ENCODE measurements at places on chromosomes 6 and 20.

- DNase-seq, result no peak
These were observed 19.5 kb upstream of the RPS10 start for GRCh38 chr6:34445313-34445860.

GRCh38 chr6:54188846-54189245 is 77.6 kb downstream of the MLIP start:
- no peak for DNase-seq

GRCh38 chr20:51111290-51111689 is 88.4 kb upstream of the KCNG1 start:
- DNase-seq, result no peak

DNA sequence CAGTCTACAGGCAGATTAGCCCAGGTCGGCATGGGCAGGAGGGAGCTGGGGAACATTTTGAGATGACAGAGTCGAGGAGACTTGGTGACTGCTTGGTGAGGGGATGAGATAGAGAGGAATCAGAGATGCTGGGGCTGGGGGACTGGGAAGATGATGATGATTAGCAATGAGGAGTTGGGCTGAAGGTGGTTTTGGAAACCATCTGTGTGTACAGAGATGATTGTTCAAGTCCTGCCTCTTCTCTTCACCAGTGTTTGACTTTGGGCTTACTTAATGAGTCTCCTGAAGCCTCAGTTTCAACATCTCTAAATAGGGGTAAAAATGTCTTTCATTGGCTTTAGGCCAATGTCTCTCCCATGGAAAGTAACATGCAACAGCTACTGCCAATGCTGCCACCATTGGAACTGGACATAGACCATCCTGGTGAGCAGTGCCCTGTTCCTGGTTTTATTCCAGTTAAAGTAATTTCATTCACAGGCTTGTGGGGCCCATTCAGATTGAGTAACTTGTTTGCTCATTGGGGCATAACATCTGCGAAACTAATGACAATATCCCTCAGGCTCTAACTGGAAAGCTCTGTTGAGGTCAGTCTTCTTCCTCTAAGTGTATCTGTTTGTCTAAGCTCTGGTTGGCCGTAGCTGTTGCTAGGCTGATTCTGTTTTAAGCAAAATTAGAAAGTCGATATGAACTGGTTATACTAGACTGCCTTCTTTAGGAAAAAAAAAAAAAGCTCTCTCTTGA is 99.1 kb downstream of the ARMC2 start:
- DNase-seq, result peak; percentile 67

DNA sequence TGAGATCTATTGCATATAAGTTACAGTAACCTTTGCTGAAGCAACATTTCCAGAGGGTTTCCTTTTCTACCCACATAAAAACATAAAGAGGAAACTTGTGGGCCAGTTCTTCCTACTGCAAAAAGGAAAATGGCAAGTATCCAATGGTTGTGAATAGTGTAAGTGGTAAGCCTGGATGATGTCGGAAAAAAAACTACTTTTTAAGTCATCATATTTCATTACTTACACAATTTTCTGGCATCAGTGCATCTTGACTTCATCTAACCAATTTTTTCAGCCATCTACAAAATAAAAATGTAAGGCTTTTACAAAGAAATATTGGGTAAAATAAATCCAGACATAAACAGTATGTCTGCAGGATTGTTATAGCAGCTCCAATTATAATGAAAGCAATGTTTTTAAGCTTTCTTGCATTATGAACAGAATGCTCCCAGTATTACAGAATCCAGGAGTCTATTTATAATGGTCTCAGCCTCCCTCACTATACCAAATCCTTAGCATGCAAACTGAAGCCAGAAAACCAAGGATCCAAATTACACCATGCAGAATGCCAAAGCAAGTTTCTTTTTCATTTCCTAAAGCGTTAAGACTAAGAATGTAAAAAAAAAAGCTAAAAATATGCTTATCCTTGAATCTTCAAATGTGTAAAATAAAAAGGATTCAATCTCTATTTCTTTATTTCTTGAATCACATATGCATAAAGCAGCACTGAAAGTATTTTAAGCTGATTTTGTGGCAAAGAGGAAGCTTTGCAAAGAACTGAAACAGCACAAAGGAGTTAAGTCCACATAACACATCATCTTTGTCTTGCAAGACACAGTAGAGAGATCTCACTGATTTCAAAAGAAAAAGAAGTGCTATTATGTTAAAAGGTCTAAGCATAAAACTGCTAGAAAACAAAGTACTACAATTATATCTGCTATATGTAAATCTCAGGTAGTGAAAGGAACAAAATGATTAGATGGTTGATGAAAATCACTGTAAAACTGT is 126.8 kb upstream of the HMGCLL1 start:
- DNase-seq, result no peak

GRCh38 chr20:44070139-44070900 is 116.7 kb downstream of the JPH2 start:
- DNase-seq, result no peak

GRCh38 chr6:48959251-48960060 is 503.6 kb downstream of the MMUT start:
- DNase-seq, result no peak

DNA sequence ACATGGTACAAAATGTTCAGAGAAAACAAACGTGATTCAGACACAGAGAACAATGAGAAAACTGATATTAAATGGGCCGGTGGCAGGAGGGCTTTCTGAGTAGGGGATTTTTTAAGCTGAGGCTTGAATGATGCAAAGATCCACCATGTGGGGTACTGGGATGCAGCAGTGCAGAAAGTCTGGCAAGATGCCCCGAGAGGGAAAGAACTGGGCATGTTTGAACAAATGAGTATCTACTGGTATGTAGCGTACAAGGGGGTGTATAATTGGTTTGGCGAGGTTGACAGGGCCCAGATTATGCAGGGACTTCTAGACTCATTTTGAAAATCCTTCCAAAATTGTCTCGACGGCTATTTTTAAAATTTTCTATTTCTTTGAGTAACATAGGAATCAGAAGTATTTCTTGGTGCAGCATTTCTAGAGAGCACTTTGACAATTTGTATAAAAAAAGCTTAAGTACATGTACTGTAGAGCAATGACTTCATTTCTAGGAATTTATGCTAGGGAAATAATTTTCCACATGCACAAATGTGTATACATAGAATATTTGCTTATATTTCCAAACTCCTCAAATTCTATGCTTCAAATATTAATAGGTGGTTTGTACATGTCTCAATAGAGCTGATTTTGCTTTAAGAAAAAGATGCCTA is 119.6 kb upstream of the DOK5 start:
- no peak for DNase-seq

DNA sequence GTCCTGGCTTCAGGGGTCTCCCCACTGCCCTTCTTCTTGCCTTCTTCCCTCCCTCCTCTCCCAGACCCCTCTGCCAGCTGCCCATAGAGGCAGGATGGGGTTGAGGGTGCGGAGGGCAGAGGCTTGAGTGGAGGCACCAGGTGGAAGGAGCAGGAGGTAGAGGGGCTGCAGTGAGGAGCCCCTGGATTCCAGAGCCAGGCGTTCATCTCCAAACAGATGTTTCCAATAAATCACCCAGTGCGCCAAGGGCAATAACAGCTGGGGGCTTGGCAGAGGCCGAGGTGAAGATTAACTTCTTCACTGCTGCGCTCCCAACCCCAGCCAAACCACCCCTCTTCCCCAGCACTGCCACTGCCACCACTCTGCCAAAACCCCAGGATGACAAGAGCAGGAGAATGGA is 10.7 kb downstream of the MDFI start:
- DNase-seq, result no peak

DNA sequence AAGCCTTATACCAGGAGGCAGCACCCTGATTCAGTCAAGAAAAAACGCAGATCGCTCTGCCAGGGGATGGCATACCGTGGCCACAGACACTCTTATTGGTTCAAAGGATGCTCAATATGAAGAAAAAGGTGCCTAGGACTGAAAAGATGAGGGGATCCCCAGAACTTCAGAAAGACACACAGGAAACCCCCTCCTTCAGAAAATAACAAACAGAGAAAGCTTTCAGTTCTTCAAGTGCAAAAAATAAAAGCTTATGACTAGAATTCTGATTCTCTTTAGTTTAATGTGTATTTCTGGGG is 17.7 kb upstream of the MYB start:
- DNase-seq, result no peak

GRCh38 chr6:108739496-108740330 is 108.5 kb upstream of the ARMC2 start:
- no peak for DNase-seq

DNA sequence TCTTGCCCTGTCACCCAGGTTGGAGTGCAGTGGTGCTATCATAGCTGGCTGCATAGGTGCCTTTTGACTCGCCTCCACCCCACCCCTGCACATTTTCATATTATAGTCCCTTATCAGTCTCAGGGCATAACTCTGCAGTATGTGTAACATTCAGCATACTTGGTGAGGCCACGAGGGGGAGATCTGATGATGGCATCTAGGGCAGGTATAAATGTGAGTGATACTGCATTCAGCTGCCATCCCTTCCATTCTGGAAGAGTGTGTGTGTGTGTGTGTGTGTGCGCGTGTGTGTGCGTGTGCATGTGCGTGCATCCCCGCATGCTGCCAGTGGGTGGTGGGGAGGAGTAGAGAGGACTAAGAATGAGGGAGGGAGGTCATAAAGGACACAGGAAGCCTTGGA is 81.4 kb downstream of the JARID2 start:
- no peak for DNase-seq

DNA sequence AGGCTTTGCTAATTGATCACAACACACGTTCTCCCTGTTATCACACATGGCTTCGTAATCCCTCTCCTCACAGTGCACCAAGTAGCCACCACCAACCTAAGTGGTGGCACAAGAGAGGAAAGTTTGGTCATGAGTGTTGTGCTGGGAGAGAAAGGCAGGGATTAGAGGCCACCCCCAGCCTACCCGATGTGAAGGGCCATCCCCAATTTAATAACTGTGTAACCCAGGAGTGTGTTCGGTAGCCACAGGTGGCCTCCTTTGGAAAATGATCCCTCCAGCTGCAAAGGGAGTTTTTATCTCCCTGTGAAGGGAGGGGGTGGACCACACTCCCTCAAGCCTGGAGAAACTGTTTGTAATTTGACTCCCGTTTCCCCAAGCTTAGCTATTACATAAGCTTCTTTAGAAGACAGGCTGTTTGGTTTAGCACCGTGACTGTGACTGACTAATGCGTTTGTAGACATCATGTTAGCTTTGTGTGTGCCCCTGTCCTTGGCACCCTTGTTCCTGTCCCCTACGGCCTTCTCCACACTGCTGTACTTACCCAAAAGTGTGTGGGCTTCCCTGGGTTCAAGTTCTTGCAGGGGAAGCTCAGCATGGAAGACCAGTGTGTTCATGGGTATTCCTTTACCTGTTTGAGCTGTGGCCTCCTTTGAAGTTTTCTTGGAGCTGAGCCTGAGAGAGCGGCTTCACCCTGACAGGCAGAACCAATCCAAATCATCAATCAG is 20.6 kb downstream of the PPP1R16B start:
- DNase-seq, result no peak

GRCh38 chr20:57656252-57656820 is 36.1 kb upstream of the ZBP1 start:
- no peak for DNase-seq

- DNase-seq, result no peak
These were observed 164.0 kb upstream of the AGPAT4 start for GRCh38 chr6:161437851-161438250.

- DNase-seq, result no peak
These were observed 255.6 kb downstream of the LRFN2 start for GRCh38 chr6:40331545-40331944.

- no peak for DNase-seq
These were observed 29.7 kb downstream of the CEBPB start for GRCh38 chr20:50220093-50220893.

DNA sequence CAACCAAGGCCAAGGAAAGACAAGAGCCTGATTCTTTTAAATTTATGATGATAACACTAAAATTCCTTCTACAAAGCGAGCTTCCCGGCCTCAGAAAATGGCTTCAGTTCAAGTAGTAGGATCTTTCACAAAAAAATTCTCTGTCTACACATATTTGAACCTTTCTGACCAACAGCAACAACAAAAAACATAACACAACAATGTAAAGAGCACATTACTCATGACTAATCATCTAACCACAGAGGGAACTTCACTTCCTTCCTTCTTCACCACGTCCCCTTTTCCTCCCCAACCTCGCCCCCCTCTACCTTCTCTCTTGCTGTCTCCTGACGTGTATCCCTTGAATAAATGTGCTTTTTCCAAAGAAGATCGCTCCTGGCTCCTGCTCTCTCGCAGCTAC is 228.2 kb downstream of the MYLK4 start:
- no peak for DNase-seq

DNA sequence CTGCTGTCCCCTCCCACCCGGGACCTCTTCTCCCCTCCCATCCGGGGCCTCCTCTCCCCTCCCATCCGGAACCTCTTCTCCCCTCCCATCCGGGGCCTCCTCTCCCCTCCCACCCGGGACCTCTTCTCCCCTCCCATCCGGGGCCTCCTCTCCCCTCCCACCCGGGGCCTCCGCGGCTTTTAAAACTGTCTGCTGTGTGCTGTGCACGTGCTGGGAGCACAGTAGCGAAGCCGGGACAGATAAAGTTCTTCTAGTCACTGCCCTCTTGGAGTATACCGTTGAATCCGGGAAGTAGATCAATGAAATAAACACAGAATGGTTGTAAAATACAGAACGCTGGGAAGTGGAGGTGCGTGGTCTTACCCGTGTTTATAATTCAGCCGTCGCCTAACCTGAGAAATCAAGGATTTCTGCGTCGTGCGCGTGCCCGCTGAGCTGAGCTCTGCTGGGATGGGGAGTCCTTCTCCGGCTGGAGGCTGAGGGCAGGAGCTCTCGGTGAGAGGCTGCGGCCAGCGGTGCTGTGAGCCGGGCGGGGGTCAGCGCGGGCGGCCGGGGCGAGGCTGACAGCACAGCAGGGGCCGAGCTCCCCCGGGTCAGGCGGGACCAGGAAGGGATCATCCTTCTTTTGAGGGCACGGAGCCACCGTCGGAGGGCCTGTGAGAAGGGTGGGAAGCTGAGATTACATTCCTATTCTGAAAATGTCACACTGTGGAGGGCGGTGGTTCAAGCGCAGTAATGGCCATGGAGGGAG is 19.6 kb upstream of the KIF25 start:
- DNase-seq, result no peak

- no peak for DNase-seq
These were observed 15.6 kb upstream of the UBE2J1 start for GRCh38 chr6:89368107-89368506.

- DNase-seq, result no peak
These were observed 954 bp downstream of the HSD17B8 start for GRCh38 chr6:33205191-33206026.

- DNase-seq, result no peak
These were observed 55.8 kb downstream of the TMEM200A start for GRCh38 chr6:130421585-130421984.

Data from SHP77 treated with DMSO at 0.1 percent for 48 hours (cell line).